ENCODE measurements at places on chromosomes 3 and 15. TPM values are rescaled to one million over a fixed set of nuclear protein-coding genes. Genes with fewer than 3 reads are reported as not detected.

FHIT gene
- total RNA-seq, result 0.72 TPM

CLRN1 gene
- total RNA-seq, result not detected

OR5K1 gene
- total RNA-seq, result not detected

CYP1A2 gene
- not detected for total RNA-seq

LRRIQ4 gene
- not detected for total RNA-seq

SCG5 gene
- total RNA-seq, result 2.4 TPM

ARNT2 gene
- total RNA-seq, result 18.7 TPM

HTR3E gene
- not detected for total RNA-seq

GHSR gene
- not detected for total RNA-seq

SLC7A14 gene
- total RNA-seq, result not detected

LIPC gene
- 0.11 TPM for total RNA-seq

TGM5 gene
- total RNA-seq, result not detected

PTX3 gene
- 1.2 TPM for total RNA-seq

MYL3 gene
- not detected for total RNA-seq

PLA2G4F gene
- not detected for total RNA-seq

TMC3 gene
- not detected for total RNA-seq

HIGD2B gene
- total RNA-seq, result not detected

MUC13 gene
- 8.2 TPM for total RNA-seq

MESP1 gene
- 8.5 TPM for total RNA-seq

HDGFL3 gene
- total RNA-seq, result 77.6 TPM

SCN5A gene
- 0.33 TPM for total RNA-seq
